EL (cell line): ENCODE measurements at places on chromosomes 2 and 18.

DNA sequence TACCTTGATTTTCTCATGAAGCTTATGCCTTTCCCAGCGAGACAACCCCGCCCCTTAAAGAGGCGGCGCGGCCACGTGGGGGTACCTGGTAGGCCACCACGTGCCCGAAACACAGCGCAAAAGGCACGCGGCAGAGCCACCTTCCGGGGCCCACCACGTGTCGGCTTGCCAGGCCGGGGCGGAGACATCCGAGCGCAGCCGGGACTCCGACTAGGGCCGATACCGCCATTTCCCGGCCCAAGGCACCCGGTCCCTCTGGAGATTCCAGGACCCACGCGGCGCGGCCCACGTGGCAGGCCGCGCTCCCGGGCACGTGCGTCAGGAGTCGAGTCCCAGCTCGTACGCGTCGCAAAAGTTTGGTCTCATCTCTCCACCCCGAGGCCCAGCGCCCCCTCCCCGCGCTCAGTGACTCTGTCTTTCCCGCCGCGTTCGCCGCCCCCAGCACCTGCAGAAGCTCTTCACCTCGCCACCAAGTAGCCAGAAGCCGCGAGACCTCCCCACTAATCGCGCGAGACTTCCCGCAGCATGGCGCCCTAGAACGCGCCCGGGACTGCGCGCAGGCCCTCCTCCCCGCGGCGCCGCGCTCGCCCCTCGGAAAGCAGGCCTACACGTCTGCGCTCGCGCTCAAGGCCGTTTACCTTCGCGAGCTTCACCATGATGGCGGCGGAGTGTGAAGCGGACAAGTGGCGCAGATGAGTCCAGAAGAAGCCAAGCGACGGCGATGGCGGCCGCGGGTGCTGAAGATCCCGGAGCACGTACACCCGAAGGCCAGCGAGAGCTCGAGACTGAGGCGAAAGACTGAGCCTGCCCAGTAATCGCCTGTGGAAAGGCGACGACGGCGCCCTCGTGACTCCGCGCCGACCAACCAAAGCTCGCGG lies at the start of gene NCL:
Gene NCL, minus strand, starts transcription at position 787 of the 878 bp plus-strand sequence. Its CDS starts 131 bp downstream, at position 656.
- peak; percentile 97 for DNase-seq

- peak; percentile 68 for DNase-seq
These were observed 100.8 kb downstream of the ASB1 start for GRCh38 chr2:238527565-238527964.

DNA sequence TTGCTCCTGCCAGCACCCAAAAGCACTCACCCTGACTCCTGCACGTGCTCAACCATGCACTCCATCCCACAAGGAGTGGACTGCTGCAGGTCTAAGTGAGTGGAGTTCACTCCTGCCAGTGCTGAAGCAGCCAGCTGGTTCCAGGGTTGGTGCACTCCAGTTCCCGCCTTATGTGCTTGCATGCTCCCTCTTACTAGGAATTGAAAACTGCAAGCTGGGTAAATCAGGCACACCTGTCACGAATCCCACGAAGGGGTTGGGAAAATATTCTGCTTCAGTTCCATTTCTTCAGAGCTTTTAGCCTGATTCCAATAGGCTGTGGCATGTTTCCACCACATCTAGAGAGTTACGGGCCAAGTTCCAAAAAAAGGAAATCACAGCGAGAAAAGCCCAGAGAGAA lies 1365.5 kb upstream of the CHAC2 start:
- no peak for DNase-seq

DNA sequence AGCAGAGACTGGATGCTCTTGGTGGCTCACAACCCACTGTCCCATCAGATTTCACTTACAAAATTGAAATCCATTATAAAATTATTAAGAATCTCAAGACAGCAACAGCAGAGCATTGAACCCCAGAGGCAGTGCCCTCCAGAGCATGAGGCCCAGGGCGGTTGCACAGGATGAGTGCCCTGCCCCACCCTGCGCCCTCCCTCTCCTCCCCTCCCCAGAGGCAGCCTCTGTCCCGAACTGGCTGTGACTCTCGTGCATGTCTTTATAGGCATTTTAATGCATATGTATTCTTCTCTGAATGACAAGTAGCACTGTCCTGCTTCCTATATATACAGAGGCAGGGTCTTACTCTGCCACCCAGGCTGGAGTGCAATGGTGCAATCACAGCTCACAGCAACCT lies 10.4 kb downstream of the MFSD2B start:
- no peak for DNase-seq
